ENCODE measurements at places on chromosomes 2 and 18.

GRCh38 chr2:224847961-224848850 lies 132.0 kb upstream of the CCDC195 start:
- no peak for DNase-seq

DNA sequence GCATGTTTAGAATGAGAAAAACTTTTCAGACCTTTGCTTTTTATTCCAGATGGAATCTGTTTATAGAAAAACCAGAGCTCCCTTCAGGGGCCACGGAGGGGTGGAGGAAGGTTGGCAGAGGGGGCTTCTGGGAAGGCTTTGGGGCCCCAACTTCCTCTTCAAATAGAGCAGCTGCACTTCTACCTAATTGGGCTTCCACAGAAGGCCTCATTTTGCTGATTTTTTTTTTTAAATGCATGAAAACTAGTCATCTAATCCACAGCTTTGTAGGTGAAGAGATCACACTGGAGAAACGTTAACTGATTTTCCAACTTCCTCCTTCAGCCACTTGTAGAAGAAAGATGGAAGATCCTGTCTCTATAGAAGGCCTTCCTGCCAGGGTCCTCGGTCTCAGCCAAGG lies 181.8 kb downstream of the BCL11A start:
- DNase-seq, result no peak

DNA sequence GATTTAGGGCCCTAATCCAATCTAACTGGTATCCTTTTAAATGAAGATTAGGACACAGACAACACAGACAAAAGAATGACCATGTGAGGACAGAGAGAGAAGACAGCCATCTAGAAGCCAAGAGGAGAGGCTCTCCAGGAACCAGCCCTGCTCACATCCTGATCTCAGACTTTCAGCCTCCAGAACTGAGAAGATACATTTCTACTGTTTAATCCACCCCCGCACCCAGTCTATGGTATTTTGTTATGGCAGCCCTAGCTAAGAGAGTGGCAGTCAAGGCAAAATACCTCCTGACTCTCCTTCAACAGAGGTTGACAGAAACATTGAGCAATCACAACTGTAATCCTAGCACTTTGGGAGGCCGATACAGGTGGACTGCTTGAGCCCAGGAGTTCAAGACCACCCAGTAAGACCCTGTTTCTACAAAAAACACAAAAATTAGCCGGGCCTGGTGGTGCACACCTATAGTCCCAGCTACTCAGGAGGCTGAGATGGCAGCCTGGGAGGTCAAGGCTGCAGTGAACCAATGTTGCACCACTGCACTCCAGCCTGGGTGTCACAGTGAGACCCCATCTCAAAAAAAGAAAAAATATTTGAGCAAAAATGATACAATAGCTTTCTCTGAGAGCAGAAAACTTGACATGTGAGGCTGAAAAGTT lies 34.7 kb downstream of the WDR33 start:
- no peak for DNase-seq

GRCh38 chr2:238967031-238967977 lies 119.4 kb downstream of the TWIST2 start:
- no peak for DNase-seq

- no peak for DNase-seq
These were observed 20.1 kb upstream of the YES1 start for GRCh38 chr18:832085-832681.

DNA sequence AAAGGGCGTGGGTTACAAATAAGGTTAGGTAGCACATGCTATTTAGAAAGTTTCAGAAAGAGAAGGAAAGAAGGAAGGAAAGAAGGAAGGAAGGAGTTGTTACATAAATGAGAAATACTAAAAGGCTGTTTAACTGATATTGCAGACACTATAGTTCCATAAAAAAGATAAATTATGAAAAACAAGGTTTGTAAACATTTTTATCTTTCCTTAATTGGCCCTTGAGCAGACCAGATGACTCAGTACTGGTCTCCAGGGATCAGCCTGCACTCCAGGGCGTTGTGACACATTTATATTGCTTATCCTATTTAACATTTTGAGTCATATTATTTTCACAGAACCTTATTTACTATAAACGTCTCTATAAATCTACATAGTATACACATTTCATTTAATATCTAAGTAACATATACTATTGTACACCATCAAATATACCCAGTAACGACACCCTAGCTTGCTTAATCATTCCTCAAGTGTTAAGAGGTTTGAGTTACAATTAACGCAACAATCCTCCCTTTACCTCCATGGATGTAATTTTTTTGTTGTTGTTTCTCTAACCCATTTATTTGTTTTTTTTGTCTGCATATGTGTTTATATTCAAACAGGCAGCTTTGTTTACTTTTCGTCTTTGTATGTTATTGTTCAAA lies 2.8 kb upstream of the RAB31 start:
- DNase-seq, result no peak

DNA sequence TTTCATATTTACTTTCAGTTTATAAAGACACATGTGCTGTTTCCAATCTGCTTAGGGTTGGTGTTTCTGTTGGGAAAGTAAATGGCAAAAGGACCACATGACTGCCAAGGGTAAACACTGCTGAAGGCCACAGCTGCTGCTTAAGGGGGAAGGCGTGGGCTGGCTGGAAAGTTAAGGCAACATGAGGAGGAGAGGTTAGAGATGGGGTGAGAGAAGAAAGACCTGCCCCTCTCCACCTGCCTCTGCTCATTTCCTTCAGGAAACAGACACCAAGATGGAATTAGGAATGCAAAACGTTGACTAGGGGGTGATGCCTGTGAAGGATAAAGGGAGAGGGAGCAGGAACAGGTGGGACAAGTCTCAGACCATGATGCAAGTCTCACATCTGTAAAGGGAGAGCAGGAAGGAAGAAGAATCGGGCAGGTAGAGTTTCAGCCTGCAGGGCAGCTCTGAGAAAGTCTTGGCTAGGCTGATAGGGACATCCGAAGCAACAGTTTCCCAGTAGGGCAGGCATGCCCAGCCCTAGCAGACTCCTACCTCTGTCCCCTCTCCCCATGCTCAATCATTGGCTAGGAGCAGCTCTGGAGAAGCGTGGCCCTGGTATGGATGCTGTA lies 86.0 kb downstream of the CDC42EP3 start:
- no peak for DNase-seq

DNA sequence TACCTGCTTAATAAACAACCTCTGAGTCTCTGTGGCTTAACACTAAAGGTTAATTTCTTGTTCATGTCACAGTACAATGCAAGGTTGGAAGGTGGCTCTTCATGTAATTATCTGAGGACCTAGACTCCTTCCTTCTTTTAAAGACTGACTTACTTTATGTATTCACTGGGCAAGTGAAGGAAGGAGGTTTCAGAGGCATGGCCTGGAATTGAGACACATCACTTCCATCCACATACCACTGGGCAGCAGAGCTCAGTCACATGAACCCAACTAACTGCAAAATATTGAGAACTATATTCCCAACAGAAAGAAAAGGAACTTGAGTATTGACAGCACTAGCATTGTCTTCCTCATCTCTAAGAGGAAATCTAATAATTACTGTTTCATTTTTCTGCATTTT lies 57.5 kb upstream of the FN1 start:
- DNase-seq, result no peak

GRCh38 chr18:45359275-45360009 lies 255.8 kb upstream of the SLC14A2 start:
- no peak for DNase-seq
